ENCODE measurements at places on chromosomes 7 and 10.

DNA sequence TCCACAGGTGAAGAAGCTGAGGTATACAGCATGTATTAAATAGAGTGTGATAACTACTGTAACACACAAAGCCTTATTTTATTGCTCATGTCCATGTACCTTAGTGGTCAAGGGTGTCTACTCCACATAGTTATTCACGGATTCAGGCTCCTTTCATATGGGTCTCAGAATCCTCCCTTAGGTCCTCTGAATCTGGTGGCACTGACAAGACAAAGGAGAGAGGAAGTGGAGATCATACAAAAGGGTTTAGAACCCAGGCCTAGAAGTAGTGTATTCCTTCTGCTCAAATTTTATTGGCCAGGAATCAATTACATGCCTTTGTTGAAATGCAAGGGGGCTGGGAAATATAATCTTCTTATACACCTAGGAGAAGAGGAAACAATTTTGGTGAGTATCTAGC, 164.6 kb downstream of the PTEN start:
- no peak for DNase-seq

GRCh38 chr10:9076066-9076465, 1021.6 kb downstream of the GATA3 start:
- no peak for DNase-seq

GRCh38 chr10:34574353-34574934, 240.7 kb downstream of the PARD3 start:
- DNase-seq, result no peak

- DNase-seq, result no peak
Observed at GRCh38 chr7:34138483-34138882, 233.1 kb downstream of the BMPER start.

- no peak for DNase-seq
Observed at GRCh38 chr7:33771422-33771821, 133.9 kb upstream of the BMPER start.

DNA sequence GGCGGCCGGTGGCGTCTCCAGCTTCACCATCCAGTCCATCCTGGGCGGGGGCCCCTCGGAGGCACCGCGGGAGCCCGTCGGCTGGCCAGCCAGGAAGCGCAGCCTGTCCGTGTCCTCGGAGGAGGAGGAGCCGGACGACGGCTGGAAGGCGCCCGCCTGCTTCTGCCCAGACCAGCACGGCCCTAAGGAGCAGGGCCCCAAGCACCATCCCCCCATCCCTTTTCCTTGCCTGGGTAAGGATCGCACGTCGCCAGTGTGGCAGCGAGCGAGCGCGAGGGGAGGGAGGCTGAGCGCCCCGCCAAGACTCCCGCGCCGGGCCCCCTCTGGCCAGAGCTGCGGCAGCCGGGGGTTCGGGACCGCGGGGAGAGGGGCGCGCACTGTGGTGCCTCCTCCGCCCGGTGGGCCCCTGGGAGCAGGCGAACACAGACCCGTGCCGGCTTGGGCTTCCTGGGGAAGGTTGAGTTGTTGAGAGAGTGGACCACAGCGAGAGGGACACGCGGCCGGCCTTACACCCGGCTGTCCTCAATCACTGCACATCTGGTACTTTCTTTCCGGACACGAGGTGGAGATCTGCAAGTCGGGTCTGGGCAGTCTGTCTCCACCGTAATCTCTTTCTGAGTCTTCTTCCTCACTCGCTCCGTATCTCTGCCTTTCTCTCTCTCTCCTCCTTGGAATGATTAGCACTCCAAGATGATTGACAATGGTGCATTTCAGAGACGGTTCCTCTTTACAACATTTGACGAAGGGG, 652 bp downstream of the HMX2 start:
- peak; percentile 85 for DNase-seq

- peak; percentile 29 for DNase-seq
Observed at GRCh38 chr10:119539359-119539825, 3.1 kb downstream of the RGS10 start.

GRCh38 chr10:122844146-122844545, 1.5 kb downstream of the CUZD1 start:
- DNase-seq, result no peak

DNA sequence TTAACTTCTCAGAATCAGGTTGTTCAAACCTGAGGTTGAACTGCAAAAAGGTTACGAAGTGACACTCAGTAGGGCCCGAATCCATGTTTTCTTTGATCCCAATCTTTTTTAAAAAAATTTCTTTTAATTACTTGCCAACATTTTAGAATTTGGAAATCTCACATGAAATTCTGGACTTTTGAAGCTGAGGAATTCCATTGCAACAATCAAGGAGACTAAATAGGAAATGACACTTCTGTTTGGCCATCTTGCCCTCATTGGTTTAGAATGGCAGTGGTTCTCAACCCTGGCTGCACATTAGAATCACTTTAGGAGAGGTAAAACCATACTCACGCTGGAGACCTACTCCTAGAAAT, 471 bp upstream of the TOMM7 start:
- no peak for DNase-seq
